ENCODE measurements at places on chromosomes 5 and 9.
A peak's percentile ranks its signal among the peaks of the same experiment; 100 is the strongest.

DNA sequence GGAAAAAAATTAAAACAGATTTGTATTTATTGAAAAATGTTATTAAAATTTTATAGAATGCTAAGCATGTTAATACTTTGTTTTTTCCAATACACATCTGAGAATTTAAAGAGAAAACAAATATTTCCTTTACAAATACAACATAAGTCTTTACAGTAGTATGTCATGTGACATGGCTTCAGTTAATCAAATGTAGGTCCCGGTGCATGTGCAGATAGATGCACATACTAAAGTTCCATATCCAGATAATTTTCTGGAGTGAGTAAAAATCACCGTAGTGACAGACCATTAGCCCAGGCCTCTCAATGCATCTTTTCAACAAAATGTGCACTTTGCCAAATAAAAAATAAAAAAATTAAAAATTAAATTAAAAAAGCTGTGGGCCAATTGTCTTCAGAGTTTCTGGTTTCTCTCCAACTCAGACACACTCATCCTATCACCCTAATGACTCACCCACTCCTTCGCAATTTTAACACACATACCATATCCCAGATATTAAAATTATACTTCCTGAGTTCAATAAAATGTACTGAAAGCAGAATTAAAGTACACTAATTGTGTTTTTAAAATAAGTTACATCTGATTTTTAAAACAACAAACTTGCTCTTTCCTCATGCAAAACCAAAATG is 508.1 kb downstream of the NR2F1-AS1 start:
- no peak for DNase-seq

GRCh38 chr5:134003817-134004625 is 754 bp downstream of the VDAC1 start:
- DNase-seq, result peak; percentile 56

GRCh38 chr5:80761966-80762365 is 107.2 kb upstream of the DHFR start:
- DNase-seq, result no peak

GRCh38 chr9:85332487-85332886 is 409.3 kb downstream of the AGTPBP1 start:
- DNase-seq, result no peak

DNA sequence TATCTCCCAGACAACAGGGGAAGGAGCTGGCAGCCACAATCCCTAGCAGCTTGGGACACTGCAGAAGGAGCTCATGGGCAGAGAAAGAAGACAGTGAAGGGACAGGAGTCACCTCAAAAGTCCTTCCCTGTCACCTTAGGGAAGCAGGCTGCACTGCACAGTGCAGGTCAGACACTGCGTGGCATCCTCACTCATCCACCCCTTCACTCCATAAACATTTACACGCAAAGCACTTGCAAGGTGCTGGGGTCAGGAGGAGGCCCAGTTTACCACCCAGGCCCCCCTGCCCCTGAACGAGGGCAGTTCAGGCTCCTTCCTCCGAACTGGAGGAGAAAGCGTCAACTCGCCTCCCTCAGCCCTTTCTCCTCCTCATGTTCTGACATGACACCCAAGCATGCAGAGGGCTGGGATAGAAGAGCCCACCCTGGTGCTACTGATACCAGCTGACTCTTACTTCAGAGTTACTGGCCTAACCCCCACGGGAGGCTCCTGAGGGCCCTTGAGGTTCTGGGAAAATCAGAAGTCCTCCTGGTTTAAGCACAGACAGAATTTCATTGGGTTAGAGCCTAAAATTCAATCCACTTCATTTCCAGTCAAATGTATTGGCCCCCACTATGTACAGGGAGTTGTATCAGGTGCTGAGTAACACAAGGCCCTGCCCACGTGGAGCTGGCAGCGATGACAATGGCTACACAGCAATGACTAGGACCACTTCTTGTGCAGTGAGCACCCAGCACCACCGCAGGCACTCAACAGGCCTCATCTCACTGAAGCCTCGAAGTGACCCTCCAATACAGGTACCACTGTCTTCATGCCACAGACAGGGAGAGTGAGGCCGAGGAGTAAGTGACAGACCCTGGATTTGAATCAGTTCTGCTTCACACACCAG is 70.4 kb downstream of the RAPGEF1 start:
- DNase-seq, result no peak

- DNase-seq, result no peak
These were observed 174.6 kb downstream of the ADAMTS6 start for GRCh38 chr5:65307088-65307487.

- no peak for DNase-seq
These were observed 82.2 kb upstream of the NFIB start for GRCh38 chr9:14396171-14396570.

DNA sequence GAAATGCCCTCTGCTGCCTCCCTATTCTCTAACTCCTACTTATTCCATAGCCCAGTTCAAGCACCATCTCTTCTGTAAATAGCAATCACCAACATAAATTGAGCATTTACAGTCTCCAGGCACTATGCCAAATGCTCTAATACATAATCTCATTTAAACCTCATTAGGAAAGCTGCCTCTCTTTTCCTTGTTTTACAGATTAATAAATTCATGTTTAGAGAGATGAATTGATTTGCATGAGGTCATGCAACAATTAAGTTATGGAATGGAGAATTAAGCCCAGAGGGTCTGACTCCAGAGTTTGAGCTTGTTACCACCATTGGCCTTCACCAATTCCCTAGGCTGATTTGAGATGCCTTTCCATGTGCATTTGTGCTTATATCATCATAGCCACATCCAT is 23.4 kb upstream of the RFX3 start:
- DNase-seq, result no peak

- DNase-seq, result no peak
These were observed 9.9 kb upstream of the PRR16 start for GRCh38 chr5:120454094-120454798.

DNA sequence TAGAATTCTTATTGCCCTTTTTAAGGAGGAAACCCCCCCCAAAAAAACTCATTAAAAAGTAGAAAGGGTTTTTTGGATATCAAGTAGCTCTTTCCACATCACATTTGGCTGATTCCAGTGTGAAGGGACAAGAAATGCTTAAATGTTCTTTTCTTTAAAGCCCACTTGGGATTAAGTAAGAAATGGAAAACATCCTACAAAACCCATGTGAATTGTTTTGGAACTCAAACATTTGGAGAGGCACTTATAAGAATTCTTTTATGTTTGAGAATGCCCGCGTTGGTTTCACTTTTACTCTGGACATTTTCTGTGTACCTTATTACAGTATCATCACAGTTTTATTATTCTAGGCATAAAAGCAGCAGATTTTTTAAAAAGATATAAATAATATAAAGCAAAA is 301.1 kb upstream of the ACTBL2 start:
- DNase-seq, result no peak

- no peak for DNase-seq
These were observed 760 bp upstream of the MAN1B1 start for GRCh38 chr9:137085920-137086530.

DNA sequence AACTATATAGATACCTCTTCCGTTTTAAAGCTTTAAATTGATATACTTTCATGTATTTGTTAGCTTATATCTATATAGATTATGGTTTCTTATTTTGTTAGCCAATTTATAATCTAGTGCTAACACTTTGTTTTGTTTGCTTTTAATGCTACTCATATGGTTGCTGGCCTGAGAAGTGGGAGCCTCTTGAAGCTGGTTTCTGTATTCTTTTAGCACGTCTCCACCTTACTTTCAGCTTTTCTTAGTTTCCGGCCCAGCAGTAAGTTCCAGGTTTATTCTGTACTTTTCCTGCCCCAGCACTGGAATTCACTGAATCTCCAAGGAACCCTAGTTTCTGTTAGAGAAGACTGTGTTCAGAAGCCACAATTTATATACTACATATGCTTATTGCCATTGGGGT is 458.9 kb downstream of the PRR16 start:
- no peak for DNase-seq

GRCh38 chr9:89353989-89354388 is 35.7 kb downstream of the SECISBP2 start:
- DNase-seq, result no peak

DNA sequence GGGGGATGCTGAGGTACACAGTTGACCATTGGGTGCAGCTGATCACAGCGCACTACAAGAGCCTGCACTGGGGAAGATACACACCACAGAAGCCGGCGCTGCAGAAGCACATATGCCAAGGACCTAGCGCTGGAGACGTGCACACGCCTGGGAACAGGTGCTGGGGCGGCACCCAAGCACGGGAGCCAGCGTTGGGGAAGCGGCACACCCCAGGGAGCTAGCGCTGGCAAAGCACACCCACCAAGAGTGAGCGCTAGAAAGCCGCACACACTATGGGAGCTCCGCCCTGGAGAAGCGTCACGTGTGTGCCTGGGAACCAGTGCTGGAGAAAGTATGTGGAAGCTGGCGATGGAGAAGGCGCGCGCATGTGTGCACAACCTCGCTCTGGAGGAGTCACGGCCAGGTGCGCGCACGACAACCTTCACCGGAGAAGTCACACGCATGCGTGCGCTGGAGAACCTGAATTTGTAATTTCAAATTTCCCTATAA is 4.5 kb downstream of the FANCC start:
- no peak for DNase-seq

DNA sequence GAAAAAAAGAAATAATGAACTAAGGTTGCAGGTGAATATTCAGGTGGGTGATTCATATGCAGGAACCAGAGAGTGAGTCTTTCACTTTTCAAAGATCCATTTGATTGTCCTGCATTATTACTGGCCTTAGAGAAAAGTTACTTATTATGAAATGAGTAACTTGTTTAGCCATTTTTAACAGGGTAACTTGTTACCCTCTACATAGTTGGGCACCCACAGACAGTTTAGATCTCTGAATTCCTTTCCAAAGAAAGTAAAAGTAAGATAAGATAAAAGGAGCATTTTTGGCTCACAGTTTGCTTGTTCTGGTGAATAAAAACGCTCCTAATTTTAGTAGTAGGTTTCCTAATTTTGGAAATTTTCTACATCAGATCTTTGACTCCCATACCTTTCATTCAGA is 54.1 kb upstream of the DAB2 start:
- DNase-seq, result no peak

DNA sequence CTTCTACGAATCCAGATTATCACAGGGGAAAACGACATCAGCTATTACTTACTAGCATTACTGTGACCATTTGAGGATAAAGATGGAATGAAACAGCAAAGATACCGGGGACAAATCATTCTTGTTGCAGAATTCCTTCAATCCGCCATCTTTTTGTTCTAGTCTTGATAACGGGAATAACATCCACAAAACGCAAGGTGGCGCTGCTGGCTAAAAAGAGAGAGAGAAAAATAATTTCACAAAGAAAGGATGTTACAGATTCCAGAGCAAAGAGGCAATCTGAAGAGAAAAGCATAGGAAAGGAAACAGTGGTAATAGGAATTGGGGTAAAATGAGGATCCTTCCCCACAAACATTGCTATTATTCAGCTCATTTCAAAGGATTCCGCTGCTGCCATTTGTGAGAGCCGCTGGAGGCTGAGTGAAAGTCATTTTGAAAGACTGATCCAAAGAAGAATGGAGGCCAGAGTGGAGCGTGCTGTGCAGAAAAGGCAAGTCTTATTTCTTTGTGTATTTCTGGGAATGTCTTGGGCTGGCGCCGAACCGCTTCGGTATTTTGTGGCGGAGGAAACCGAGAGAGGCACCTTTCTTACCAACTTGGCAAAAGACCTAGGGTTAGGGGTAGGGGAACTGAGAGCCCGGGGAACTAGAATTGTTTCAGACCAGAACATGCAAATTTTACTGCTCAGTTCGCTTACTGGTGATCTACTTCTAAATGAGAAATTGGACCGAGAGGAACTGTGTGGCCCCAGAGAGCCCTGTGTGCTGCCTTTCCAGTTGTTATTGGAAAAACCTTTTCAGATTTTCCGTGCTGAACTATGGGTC is at the start of gene PCDHB7:
Gene PCDHB7, plus strand, starts transcription at position 264 of the 824 bp plus-strand sequence. Its CDS starts 192 bp downstream, at position 456.
- no peak for DNase-seq

- no peak for DNase-seq
These were observed 28.5 kb upstream of the KIF4B start for GRCh38 chr5:154984946-154985516.

GRCh38 chr9:3903273-3903672 is 377.5 kb upstream of the RFX3 start:
- DNase-seq, result no peak

GRCh38 chr5:157626831-157627230 is 25.4 kb downstream of the SOX30 start:
- DNase-seq, result no peak

DNA sequence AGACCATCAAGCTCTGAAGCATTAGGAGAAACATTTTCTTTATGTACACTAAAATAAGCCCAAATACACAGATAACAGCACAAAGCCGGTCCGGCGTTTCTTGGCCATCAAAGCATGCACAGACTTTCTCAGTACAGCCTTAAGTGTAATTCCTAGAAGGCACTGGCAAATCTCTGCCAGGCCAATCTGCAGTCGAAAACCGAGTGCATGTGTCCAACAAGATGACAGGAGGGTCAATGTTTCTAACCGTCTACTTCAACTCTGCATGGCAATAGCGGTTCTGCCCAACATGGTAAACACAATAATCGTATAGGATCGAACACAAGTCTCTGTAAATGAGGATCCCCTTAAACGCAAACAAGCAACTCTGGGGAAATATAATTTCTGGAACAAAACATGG is 1.1 kb downstream of the ARL15 start:
- no peak for DNase-seq

DNA sequence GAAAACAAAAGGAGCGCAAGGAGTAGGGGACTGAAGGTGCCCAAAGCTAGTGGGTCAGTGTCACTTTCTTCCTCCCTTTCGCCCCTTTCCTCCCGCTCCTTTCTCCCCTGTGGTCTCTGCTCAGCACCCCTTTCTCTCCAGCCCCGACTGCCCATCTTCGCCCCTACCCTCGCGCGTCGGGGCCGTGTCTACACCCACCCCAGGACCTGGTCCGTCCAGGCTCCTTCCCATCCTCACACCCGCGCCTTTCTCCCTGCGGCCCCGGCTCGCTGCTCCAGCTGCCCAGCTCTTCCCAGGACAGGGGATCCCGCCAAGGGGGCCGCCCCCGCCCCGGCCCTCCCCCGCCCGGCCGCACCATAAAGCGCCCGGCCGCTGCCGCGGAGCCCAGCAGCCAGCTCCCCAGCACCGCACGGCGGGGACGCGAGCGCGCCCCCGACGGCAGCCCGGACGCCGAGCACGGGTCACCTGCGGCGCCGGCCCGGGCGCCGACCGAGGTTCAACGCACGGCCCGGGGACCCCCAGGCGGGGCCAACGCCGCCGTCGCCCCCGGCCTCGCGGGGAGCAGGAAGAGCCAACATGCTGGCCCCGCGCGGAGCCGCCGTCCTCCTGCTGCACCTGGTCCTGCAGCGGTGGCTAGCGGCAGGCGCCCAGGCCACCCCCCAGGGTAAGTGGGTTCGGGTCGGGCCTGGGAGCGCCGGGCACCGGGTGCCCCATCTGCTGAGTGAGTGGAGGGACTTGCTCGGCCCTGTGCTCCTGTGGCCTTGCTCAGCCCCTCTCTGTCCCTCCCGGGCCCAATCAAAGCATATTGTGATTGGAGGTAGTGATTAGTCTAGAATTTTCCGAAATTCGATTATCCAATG is at the start of gene THBS4:
Gene THBS4, plus strand, starts transcription at position 387 of the 860 bp plus-strand sequence. Its CDS starts 190 bp downstream, at position 577.
- no peak for DNase-seq

GRCh38 chr5:61055434-61056006 is 106.7 kb downstream of the SMIM15 start:
- DNase-seq, result no peak

GRCh38 chr5:94968507-94969095 is 316.3 kb downstream of the MCTP1 start:
- no peak for DNase-seq
